ENCODE measurements at places on chromosomes 12 and 14.

DNA sequence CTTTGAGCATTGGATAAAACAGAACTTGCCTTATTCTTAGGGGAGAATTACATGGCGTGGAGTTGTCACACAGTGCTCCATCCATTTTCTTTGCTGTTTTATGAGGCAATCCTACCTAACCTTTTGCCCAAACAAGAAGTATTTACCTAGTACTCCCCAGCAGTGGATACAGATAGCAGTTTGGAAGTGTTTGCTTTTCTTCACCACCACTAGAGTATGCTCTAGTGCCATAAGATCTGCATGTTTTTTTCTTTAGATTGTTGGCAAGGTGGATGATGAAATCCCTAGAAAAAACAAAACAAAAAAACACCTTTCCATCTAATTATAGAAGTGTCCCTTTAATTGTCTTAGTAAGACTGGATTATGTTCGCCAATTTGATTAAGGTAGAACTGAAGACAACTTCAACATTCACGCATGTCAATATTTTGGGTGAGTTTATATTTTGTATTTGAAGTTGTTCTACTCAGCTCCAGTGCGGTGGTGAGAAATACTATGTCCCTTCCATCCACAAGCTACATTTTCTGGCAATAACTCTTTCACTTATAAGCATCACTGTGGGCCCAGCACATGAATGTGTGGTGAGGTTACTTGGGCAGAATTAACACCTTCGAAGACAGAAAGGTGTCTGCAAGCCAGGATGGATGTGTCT is 23.6 kb upstream of the TMEM260 start:
- DNase-seq: no peak

GRCh38 chr12:122003651-122004611 is 17.8 kb upstream of the BCL7A start:
- no peak for DNase-seq

- DNase-seq: no peak
Measured at GRCh38 chr12:59768031-59768430, 172.2 kb downstream of the SLC16A7 start.

- DNase-seq: no peak
Measured at GRCh38 chr14:105532735-105533141, 6.4 kb downstream of the TMEM121 start.

DNA sequence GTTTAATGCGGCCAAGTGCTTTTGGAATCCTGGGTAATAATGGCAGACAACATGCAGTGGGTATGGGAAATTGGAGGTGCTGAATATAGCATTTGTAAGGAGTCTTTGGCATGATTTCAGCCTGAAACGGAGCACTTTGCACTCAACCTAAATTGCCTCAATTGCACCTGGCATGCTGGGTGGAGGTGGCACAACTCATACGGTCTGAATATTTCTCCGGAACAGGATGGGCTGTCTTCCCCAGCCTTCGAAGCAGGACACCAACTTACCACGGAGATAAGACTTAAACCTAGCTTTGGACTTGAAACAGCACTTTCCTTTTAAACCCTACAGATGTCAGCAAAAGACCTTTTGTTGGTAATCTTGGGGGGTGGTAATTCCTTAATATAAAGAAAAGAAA is 153.7 kb upstream of the SRRM4 start:
- no peak for DNase-seq

DNA sequence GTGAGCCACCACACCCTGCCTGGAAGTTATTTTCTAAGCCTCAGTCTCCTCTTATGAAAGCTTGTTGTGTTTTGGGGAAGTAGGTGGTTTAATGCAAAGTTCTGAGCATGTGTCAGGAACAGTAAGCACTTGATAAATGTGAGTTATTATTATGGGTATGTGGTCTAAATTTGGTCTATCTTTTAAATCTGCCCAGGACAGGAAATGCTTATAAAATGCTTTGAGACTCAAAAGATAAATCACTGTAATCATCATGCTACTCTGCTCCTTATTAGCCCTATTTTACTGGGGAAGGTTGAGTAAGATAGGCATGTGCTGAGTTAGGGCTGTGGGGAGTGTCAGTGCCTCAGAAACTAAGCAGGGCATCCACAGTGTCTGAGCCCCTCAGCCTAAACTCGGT is 13.1 kb upstream of the SRSF5 start:
- no peak for DNase-seq

DNA sequence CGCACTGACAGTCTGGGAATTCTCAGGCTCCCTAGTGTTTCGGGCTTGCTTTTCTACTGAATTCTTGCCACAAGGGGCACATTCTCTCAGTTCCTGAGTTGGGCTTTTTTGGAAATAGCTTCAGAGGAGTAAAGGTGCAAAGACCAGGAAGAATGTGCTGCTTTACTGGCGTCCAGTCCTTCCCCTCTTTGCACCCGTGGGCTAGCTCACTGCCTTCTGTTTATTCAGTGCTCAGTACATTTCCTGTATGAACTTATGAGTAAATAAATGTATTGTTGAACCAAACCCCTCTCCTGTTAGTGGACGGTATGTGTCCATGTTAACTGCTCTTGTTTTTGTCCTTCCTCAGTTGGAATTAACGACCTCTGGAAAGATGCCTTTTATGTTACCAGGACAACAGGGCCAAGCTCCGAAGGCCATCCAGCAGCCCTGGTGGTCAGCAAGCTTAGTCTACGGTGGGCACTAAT is 24.0 kb downstream of the GSG1 start:
- DNase-seq: peak; percentile 33

DNA sequence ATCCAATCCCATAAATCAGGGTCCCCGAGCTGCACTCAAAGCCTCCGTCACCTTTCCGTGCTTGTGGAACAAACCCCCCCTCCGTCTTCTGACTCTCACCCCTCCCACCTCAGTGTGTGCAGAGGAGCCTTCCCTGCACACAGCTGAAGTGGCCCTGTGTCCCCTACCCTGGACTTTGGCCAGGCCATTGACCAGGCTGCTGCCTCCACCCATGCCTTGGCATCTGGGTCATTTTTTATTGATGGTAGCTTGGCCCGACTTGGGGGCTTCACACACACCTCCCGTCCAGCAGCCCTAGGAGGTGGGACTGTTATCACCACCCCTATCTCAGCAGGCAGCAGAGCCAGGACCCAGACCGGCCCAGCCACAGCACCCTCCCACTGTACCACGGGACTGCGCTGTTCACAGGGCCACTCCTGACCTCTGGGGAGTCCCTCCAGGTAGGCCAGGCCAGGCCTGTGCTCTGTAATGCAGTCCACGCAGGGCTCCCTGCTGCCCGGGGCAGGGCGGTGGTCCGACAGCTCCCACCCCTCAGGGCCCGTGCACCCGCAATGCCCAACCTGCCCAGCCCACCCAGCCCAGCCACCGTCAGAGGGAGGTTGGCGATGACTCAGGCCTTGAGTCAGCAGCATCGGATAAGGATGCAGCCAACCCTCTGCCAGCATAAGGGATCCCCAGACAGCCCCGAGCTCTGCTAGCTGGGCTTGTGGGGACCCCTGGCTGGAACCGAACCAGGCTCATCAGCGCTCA is 9.2 kb upstream of the INF2 start:
- peak; percentile 62 for DNase-seq

- DNase-seq: no peak
Measured at GRCh38 chr14:105636935-105637334, 110.6 kb downstream of the TMEM121 start.

DNA sequence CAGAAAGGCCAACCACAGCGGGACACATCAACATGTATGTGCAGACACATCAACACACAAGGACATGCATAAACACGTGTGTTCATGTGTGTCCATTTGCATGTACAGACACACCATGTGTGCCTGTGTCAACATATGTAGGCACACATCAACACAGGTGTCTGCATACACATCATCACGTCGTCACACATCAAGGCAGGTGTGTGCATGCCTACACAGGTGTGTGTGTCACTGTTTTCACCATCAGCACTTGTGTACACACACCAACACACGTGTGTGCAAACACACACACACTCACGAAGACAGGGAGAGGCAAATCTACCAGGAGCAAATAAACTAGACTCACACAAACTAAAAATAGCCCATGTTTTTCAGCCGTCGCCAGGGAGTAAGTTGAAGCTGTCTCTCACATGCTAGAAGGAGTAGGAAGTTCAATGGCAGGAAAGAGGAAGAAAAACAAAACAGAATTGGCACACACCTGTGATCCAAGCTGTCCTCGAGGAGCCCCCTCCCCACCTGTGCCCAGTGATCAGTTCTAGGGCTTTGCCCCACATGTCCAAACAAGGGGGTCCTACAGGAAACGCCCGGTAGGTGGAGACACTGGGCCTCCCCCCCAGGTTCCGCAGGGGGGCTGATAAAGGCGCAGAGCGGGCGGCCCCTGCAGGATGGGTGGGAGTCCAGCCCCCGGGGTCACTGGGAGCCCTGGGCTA is 7.4 kb downstream of the SCARB1 start:
- DNase-seq: no peak

DNA sequence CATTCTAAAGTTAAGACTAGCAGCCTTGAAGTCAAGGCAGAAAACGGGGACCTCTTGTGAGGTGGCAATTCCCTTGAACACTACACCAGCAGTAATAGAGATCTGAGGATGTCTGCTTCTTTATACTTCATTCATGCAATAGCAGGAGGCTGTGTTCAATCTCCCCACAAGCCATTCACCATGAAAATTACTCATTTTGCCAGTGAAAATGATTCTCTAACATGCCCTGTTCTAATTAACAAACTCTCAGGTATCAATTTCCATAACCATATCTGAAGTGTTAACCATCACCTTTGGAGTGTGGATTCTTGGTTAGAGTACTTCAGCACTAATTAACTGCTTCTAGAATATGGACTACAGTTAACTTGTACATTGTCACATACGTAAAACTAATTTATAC is 3.4 kb upstream of the GLIPR1 start:
- no peak for DNase-seq

GRCh38 chr12:2490831-2491230 is 303.9 kb upstream of the FKBP4 start:
- DNase-seq: no peak

DNA sequence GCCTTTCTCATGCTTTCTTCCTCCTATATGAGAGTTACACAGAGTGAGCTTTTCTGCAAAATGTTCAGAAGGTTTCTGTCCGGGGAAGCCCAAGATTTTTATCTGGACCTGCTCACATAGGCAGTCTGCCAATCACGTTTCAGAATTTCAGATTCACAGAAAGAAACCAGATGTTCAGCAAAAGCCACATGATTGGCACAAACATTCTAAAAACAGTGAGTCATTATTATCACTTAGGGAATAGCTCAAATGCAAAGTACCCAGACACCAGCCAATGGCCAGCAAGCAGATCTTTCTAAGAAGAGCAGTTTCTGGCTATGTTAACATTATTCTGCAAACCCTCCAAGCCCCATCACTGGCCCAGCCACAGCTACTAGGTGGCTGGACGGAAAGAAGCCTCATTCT is 1558.5 kb upstream of the TMEM132C start:
- DNase-seq: no peak

DNA sequence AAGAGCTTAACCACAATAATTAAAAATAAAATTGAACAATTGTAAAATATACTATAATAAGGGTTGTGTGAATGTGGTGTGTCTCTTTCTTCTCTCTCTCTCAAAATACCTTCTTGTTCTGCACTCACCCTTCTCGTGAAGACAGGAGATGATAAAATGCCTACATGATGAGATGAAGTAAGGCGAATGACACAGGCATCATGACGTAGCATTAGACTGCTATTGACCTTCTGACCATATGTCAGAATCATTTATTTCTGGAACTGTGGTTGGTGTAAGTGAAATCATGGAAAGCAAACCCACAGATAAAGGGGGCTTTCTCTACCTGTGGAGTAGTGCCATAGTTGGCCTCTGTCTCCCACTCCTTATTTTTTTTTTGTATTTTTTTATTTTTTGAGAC is 37.8 kb upstream of the NUAK1 start:
- no peak for DNase-seq

GRCh38 chr12:118773956-118774723 is 207.2 kb upstream of the SRRM4 start:
- DNase-seq: no peak

DNA sequence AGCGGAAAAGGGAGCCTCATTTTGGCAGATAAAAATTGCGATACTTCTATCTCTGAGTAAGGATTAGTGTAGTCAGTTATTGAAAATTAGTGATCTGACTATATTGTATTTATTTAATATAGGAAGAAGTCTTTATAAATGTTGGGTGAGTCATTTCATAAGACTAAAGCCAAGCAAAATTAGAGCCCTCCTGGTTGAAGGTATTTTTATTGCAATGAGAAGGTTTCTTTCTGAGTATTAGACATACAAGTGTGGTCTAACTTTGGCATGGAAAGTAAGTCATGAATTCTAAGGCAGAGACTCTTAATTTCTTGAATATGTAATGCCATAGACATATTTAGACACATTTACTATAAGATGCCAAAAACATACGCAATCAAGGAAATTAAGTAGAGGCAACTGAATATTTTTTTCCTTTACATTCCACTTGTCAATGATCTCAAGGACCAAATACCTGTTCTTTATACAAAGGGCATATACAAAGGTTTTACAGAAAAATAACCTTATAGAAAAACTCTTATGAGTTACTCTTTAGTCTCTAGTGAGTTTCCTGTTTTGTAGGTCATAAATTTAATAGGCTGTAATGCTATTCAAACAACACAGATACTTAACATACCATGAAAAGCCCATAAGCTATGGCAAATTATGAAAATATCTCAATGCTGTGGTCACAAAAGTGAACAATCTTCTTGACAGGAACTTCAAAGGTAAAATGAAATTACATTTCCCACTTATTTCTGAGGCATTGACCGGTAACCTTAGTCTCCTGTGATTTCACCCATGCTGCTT is 156.6 kb upstream of the BTG1 start:
- DNase-seq: no peak

GRCh38 chr14:24845851-24846250 is 204.1 kb downstream of the STXBP6 start:
- no peak for DNase-seq

GRCh38 chr12:98699586-98699985 is 54.5 kb downstream of the APAF1 start:
- no peak for DNase-seq

DNA sequence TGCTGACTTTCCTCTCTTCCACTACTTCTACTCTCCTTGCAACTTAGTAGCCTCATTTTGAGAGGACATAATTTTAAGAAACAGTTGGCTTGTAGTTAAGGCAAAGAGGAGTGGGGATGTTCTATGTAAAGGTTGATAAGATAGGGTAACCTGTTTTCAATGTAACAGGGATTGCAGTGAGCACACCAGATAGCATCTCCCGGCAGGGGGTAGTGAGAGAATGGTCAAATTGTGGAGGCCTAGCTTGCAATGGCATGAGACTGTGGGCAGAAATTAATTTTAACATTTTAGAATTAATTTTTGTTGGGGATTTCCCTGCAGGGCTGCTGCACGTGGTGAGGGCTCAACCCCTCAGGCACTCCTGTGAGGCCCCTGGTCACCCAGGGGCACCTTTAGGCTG is 41.4 kb downstream of the KLRG1 start:
- DNase-seq: no peak

- DNase-seq: no peak
Measured at GRCh38 chr14:62409626-62410300, 635.5 kb downstream of the KCNH5 start.

All from PC-9 (cell line).